ENCODE measurements at places on chromosomes 16 and 17.

DNA sequence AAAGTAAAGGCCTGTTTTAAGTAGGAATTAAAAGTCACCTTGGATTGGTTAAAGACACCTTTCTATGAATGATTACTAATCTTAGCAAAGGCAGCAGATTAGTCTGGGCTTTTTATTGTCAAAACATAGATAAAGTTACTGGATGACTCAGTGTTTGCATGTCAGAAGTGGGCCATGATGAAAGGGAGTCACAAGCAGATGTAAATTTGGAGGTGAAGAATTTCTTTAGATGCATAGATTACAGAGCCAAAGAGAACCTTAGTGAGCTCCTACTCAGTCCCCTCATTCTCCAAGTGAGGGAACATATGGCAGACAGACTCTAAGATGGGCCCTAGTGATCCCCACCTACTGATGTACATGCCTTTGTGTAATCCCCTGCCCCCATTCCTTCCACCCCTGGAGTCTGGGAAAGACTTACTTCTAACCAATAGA lies 124.5 kb downstream of the HS3ST3A1 start:
- no peak for DNase-seq

- DNase-seq: no peak
These were observed 258.6 kb downstream of the PMP22 start for GRCh38 chr17:15006421-15007128.

DNA sequence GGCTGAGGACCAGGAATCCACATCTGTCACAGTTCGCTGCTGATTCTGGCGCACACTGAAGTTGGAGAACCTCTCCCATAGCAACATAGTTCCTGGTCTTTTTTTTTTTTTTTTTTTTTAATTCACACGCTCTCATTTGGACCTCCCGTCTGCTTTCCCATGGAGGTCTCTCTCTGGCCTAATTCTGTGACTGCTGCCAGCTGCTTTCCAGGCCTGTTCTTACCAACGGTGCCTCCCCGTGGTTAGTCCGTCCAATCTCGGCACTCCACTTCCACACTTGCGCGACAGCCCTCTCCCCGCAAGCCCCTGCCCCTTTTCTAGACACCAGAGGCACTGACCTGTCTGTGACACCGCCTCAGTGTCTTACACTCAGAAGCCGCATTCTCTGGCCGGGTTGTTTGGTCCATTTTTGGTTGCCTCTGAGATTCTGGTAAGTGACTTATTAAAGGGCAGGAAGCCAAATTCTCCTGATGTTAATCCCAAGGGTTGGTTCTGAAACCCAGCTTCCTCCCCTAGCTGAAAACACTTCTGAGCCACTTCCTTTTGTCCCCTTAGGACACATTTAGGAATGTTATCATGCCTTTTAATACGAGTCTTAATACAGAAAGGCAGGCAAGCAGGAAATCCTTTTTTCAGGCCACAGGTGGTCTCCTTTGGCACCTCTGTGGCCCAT lies 1.1 kb upstream of the AKTIP start:
- peak; percentile 26 for DNase-seq

- DNase-seq: no peak
These were observed 121.6 kb downstream of the PMP22 start for GRCh38 chr17:15143524-15143923.

DNA sequence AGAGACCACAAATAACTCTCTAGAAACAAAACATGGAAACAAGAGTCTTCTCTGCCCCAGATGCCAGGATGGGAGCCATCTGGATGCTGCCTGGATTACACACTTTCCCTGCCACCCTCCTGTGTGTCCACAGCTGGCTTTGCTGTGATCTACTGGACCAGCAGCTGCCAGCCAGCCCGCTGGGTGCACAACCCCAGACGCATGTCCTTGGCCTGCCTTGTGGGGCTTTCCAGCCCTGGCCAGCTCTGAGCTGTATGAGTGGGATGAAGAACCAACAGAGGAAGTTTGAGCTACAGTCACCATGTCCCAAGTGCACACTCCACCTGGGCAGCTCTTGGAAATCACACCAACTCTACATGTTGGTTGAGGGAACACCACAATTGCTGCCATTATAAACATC lies 57.0 kb upstream of the TNRC6C start:
- DNase-seq: no peak

GRCh38 chr17:73091770-73092522 lies 542 bp downstream of the SLC39A11 start:
- no peak for DNase-seq

DNA sequence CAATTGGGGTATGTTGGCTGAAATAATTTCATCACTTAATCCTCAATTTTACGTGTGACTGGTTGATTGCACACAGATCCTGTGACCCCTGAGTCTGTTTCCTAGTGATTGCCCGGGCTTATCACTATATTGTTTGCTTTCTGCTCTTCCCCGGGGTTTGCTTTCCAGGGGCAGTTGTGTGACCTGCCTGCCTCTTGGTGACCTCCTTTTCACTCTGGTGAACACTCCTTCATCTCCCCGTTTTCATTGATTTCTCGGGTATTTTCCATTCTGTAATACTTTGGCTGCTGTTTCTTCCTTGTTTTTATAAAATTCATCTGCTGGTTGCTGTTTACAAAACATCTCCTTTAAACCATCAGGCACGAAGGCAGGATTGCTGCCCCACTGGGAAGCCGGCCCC lies 36.0 kb downstream of the NTN1 start:
- no peak for DNase-seq

DNA sequence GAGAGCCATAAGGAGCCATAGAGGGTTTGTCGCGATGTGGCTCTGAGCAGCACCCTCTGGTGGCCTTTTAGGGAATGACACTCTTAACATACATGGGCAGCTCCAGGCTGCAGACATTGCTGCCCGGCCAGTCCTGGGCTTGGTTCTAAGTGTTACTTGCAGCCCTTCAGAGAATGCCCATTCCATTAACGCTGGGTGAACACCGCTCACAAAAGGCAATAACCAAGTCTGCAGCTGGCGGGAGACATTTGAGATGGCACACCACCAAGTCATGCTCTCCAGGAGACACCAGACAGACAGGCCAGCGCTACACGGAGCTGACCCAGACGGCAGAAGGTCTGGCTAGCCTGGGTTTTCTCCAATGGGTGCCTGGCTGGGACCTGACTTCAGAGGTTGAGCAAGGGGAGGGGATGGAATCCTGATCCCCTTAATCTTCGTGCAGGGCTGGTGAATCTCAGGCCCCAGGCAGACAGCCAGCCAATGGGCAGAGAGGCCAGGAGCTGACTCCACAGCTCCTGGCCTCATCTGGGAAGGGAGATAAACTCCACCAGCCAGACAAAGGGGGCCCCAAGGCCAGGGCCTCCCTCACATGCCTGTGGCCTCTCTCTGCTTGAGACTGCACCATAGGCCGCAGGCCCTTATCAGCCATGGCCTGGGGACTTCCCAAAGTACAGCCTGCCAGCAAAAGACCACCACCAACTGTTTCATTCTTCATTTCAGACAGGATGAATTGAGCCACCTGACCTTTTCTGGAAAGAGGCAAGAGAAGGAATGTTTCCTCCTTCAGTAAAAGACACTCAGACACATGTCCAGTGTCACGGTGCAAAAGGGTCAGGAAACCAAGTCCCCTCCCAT lies 58.8 kb downstream of the ZDHHC7 start:
- peak; percentile 83 for DNase-seq

DNA sequence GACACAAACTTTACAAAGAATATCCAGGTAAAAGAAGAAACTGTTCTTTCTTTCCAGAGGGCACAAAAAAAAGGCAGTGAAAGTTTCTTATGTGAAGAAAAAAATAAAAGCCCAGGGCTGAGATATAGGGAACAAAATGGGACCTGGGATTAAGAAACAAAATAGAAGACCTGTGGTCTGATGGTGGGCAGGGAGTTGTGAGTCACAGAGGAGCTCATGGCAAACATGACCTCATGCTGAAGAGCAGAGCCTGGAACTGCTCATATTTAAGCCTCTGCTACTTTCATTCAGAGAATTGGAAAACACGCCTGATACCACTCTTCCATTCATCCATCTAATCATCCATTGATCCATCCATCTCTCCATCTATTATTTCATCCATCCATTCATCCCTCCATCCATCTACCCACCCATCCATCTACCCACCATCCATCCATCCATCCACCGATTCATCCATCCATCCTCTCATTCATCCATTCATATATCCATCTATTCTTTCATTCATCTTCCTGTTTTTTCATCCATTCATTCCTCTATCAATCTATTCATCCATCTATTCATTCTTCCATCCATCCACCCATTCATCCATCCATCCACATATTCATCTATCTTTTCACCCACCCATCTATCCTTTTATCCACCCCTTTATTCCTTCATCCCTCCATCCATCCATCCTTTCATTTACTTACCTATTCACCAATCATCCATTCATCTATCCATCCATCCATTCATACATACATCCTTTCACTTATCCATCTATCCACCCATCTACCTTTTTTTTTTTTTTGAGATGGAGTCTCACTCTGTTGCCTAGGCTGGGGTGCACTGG lies 30.0 kb downstream of the WFDC1 start:
- no peak for DNase-seq

- no peak for DNase-seq
These were observed 676.3 kb upstream of the GOT2 start for GRCh38 chr16:59410451-59410850.

DNA sequence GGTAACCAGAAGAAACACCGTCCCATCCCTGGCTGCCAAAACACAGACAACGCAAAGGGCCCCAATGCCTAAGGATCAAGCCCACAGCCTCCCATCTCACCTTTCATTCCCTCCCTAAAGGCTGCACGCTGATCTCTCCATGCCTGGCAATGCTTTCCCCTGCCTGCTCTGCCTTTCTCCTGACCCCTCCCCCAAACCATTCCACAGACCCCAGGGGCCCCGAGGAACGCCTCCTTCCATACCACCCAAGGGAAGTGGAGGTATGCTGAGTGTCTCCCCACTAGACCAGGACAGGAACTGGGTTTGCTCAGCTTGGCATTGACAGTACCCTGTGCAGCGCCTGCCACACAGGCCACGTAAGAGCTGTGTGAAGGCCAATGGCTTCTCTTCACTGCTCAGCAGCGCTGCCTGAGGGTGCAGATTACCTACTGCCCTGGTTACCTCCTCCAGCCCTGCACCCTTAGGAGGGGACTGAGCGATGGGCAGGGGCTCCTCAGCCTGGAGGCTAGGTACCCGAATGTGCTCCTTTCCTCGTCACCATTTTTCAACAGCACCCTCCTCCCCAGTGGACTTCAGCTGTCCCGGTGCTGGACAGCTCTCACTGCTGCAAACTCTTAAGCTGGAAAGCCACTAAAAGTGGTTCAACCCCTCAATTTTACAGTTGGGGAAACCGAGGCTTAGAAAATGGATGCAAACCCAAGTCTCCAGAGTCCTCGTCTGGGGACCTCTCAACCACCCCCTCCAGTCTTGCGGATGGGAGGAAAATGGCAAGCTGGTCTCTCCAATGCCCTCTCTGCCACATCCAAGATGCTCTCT lies 45.0 kb downstream of the SRCIN1 start:
- no peak for DNase-seq

DNA sequence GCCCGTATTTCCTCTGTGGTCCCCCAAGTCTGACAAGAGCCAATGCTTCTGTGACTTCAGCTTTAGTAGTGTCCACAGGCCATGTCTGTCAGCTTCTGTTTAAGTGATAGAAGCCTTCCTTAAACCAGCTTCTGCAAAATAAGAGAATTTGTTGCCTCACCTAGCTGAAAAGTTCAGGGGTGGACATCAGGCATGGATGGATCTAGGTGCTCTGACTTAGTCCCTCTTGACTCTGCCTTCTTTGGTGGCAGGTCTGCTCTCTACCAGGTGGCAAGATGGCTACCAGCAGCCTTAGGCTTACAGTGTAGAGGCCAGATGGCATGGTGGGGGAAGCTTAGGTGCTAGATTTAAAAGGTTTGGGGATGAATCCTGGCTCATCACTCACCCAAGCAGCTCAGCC lies 33.7 kb downstream of the KATNIP start:
- no peak for DNase-seq

- DNase-seq: no peak
These were observed 27.8 kb upstream of the CDR2 start for GRCh38 chr16:22402191-22402590.

- DNase-seq: no peak
These were observed 13.4 kb downstream of the EPN2 start for GRCh38 chr17:19250421-19251173.

- no peak for DNase-seq
These were observed 6.3 kb downstream of the C17orf75 start for GRCh38 chr17:32335687-32336086.

DNA sequence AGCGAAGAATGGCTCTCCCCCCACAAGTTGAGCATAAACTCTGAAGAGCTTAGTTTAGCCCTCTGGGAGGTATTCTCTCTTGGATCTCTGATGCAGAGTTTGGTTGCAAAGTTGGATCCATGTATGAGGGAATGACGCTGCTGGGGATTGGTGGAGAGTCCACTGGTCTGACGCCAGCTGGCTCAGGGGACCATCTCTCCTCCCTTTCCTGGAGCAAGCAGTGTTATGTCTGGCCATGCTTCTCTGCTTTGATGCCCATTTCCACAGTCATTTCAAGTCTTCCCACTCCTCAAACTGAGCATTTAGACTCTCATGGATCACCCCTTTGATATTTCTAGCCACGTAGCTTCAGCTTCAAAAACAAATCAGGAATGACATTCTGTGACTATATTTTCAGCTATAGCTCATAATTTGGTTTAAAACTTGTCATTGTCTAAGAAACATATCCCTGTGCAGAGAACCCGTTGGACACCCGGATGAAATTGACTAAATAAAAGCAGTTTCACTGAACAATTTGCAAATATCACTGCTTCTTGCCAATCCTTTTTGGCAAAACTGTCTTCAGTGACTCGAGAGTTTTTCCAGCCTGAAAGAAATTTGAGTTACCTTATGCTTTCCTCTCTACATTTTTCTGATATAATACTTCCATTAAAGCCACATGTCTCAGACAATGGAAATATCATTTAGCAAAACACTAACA lies 193.4 kb upstream of the CDH11 start:
- no peak for DNase-seq

- no peak for DNase-seq
These were observed 2.3 kb downstream of the STX1B start for GRCh38 chr16:31008149-31008548.

DNA sequence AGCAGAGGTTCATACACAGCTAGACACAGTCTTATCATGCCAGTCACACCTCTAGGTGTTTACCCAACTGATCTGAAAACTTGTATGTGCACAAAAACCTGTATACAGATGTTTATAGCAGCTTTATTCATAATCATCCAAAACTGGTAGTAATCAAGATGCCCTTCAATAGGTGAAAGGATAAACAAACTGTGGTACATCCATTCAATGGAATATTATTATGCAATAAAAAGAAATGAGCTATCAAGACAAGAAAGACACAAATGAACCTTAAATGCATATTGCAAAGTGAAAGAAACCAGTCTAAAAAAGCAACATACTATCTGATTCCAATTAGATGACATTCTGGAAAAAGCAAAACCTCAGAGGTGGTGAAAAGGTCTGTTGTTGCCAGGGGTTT lies 47.6 kb upstream of the CNEP1R1 start:
- DNase-seq: no peak

DNA sequence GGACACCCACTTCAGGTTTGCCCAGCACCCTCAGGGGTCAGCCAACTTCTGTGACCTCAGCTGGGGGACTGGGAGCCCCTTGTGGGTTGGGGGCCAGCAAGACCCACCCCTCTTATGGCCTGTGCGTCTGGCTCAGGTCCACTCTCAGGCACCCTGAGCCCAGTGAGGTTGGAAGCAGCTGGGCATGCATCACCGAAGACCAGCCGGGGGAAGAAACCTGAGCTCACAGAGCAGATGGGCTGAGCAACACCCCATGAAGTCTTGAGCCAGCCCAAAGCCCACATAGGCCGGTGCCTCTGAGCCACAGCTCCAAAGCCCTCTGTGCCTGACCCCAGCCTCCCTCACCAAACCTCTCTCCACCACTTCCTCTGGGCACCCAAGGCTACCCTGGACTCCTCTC lies 166.7 kb downstream of the RBFOX3 start:
- no peak for DNase-seq

- DNase-seq: no peak
These were observed 100.3 kb upstream of the KIF2B start for GRCh38 chr17:53722407-53722806.

Measured in CD4-positive, alpha-beta T cell treated with Interleukin-2 at 100 ng/mL for 4 hours (primary cell).